Hepatic stellate cell (primary cell): ENCODE measurements at places on chromosomes 6 and 20.

DNA sequence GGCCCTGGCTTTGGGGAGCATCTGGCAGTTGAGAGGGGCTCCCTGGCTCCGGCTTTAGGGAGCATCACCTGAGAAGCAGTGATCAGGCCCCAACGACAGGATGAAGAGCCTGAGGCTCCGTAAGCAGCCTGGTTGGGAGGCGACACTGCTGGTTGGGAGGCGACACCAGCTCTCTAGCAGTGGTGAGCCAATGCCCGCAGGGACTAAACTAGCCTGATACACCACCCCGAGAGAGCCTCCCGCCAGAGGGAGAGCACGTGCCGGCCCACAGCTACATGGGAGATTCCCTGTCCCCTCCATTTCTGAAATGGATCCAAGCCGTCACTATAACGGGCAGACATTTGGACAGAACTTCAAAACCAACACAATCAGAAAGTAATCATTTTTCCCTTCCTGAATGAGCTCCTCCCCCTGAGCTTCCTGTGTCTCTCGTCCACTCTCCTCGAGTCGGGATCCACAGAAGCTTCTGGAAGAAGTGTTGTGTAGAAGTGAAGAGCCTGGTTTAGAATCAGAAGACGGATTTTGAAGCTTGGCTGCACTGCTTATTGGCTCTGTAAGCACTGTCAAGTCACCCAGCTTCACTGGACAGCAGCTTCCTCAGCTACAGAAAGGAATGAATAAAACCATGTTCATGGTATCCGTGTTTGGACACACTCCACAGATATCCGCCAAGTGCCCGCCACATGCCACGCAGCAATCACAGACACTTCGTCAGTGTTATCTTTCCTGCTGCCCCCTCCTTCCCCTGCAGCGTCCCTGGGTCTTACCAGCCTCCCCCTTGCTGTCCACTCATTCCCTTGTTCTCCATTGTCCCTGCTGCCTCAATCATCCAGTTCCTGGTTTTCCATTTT, 199.6 kb downstream of the TTLL2 start:
- DNase-seq: no peak

DNA sequence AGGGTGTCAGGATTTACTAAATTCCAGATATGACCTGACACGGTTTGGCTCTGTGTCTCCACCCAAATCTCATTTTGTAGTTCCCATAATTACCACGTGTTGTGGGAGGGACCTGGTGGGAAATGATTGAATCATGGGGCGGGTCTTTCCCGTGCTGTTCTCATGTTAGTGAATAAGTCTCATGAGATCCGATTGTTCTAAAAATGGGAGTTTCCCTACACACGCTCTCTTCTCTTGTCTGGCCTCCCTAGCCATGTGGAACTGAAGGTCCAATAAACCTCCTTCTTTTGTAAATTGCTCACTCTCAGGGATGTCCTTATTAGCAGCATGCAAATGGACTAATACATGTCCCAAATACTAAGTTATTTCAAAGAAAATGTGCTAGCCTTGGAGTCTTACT, 121.1 kb downstream of the CENPW start:
- DNase-seq: no peak

DNA sequence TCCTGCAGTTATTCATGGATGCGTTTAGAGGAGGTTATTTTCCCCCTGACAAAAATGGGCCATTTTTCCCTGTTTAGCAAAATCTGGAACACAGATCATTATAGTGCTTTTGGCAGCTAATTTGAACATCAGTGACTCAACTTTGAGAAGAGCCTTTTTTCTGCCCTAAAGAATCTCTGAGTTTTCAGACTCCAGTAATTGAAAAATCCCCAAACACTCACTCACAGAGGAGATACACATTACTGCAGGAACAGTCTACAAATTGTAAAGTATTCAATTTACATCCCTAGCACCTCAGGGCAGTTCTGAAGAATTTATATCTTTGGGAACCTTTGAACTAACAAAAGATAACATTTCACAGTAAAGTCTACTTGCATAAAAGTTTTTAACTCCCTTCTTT, 966.6 kb upstream of the SLC35B3 start:
- DNase-seq: no peak

DNA sequence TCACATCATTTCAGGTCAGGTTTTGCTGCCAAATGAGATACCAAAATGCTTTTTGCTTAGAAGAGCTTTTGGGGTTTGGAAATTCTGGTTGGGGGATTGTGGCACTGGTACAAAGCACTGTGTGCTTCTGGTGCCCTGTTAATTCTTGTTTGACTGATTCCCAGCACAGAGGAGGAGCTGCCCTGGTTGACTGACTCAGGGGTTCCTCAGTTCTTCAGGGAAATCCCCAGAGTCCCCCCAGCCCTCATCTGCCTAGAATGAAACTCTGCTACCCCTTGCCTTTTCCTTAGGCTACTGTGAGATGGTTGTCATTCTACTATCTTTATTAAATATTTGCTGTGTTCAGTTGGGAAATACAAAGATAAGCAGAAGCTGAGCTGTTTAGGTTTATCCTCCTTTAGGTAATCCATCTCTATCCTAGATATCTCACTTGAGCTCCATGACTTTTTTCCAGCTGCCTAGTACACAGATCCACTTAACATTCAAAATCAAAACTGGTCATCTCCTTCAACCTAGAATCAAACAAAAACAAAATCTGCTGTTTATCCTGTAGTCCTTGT, 24.9 kb upstream of the TSPYL1 start:
- no peak for DNase-seq

DNA sequence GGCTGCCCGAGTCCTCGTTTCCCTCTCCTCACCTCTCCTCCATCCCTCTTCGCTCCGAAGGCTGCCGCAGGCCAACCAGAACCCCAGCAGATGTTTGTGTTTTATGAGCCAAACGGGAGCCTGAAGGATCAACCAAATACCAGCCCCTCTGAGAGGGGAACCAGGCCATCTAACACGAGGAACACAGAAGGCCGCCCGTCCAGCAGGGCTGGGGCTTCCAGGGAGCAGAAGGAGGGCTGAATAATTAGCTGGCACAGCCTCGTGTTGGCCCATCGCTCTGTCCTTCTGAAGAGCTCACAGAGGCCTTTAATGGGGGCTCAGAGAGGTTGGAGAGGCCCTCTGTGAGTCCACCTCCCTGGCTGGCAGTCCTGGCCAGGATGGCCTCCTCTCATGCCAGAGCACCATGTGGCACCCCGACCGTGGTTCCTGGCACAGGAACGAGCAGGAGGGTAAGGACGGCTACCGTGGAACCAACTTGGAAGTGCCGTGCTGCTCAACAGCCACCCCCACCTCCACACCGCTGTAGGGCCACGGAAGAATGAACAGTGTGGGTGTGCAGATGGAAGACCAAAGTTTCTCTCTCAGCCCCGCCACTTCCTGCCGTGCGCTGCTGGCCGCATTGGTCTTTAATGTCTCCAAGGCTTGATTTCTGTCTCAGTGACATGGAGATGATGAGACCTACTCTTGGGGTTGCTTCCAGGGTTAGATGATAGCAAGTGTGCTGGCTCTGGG, 155.2 kb downstream of the SCML4 start:
- no peak for DNase-seq

- no peak for DNase-seq
These were observed 64.6 kb downstream of the VEGFA start for GRCh38 chr6:43834528-43835155.

DNA sequence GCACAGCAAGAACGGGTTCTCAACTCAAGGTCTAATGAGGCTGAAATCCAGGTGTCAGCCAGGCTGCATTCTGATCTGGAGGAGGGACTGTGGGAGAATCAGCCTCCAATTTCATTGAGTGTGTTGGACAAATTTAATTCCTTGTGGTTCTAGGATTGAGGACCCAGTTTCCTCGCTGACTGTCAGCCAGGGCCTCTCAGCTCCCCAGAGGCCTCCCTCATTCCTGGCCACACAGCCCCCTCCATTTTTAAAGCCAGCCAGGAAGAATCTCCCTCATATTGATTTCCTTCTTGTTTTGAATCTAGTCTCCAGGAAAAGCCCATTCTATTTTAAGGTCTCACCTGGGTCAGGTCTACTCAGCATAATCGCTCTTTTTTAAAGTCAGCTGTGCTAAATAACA, 73.7 kb upstream of the ARMC2 start:
- DNase-seq: no peak

DNA sequence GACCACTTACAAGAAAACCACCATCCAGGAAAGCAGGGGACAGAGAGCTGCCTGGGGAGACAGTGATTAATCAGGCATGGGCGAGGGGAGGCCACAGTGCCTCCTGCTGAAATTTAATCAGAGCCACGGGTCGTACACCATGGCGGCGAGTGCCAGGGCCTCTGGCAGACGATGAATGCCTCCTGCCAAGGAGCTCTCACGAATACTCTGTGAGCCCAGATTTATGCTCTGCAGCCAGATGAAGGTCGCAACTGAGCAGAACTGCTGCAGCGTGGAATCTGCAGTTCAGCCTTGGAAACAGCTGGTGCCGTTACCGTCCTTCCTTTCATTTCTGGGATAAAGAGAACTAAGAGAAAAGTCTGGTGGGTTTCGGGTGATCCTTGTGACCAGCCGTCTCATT, 85.6 kb downstream of the BFSP1 start:
- no peak for DNase-seq

GRCh38 chr6:138038142-138038870, 68.9 kb downstream of the PERP start:
- no peak for DNase-seq

DNA sequence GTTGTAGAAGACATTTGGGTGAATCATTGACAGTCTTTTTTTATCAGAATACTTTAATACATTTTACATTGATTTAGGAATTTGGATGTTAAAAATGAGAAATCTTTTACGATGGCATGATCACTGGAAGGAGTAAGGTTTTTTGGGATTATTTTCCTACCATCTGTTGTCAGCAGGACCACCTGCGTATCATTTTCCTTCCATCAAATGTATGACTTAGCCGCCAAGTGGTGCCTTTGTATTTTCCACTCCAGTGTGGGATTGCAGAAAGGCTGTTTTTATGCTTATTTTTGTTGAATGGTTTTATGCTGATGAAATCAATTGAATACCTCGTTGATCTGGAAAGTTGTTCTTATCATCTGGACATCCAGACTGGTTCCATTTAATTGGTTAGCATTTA, 35.8 kb downstream of the AKAP12 start:
- no peak for DNase-seq

GRCh38 chr6:84062519-84063154, 29.1 kb downstream of the MRAP2 start:
- no peak for DNase-seq

- no peak for DNase-seq
These were observed 8.6 kb upstream of the SLC4A11 start for GRCh38 chr20:3247638-3248037.

- DNase-seq: no peak
These were observed 463 bp upstream of the HLA-DMB start for GRCh38 chr6:32941214-32941768.

- DNase-seq: no peak
These were observed 9.4 kb downstream of the ACSS1 start for GRCh38 chr20:25048519-25048952.

DNA sequence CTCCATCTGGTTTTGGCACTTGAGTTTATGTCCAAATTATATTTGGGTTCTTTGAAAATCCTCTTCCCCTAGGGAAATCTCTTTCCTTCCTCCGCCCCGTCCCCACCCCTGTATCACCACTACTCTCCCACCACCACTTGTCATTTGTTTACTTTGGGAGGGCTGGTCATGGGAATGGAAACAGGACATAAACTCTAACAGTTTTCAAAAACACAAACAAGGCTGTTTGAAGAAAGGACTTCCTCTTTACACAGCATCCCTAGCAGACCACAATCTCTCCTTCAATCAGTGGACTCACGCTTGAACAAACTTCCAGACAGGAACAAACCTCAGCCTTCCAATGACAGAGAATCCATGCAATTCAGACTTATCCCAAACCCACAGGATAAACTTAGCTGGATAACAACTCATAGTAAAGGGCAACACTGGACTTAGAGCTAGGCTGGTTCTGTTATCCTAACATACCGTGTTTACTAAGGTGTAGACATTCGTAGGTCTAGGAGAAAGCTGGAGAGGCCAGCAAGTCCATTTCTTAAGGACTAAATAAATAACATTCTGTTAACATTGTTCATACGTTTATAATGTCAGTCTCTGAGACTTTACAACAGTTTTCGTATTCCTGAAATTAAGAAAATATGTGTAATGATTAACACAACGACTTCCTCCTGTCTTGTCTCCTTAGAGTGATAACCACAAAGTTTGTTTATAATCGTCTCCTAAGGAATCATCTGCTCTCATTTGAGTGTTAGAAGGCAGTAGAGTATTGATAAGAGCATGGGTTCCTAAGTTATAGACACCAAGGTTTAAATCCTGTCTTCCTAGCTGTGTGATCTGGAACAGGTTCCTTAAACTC, 44.1 kb upstream of the CTAGE9 start:
- no peak for DNase-seq

DNA sequence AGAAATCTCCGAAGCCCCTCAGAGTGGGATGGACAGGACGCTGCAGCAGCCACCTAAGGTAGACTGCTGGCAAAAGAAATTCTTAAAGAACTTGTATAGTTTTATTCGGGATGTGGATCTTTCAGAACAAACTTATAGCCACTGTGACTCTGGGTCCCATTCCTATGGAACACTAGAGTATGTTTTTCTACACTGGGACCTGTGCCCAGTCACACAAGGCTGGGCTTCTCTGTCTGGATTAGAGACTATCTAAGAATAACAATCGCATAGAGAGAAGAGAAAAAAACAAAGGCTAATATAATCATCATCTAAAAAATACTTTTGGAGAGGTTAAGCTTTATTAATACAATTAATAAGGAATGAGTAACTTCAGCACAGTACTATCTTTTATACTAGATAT, 28.9 kb downstream of the RMND1 start:
- no peak for DNase-seq

GRCh38 chr6:47126647-47127391, 84.7 kb upstream of the ADGRF1 start:
- DNase-seq: no peak

DNA sequence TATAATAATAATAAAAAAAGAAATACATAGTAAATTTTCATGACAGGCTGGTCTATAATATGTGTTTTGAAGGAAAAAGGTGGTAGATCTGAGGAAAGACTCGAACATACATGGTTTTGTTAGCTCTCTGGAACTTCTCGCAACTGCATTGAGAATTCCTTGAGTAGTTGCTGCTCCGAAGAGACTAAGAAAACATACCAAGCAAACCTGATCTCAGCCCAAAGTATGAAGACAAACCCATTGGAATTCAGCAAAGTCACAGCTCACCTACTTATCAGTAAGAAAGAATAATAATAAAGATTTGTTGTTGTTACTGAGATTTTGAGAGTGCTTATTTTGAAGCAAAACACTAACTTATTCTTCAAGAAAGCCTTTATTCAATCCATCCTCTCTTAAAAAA, 1107.1 kb upstream of the EYS start:
- no peak for DNase-seq

- DNase-seq: no peak
These were observed 643.0 kb upstream of the CITED2 start for GRCh38 chr6:140017470-140017869.

GRCh38 chr20:44585057-44585963, 2.9 kb downstream of the PKIG start:
- no peak for DNase-seq

GRCh38 chr6:126537061-126537816, 197.3 kb downstream of the CENPW start:
- DNase-seq: no peak

DNA sequence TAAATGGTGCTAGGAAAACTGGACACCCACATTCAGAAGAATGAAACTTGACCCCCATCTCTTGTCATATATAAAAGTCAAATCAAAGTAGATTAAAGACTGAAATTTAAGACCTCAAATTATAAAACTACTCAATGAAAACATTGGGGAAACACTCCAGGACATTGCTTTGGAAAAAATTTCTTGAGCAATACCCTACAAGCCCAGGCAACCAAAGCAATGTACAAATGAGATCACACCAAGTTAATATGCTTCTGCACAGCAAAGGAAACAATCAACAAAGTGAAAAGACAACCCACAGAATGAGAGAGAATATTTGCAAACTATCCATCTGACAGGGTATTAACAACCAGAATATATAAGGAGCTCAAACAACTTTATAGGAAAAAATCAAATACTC, 407.9 kb upstream of the BTBD3 start:
- no peak for DNase-seq
